ENCODE measurements at places on chromosomes 11 and 22.

- no peak for DNase-seq
Observed at GRCh38 chr11:27971171-27971570, 136.8 kb downstream of the KIF18A start.

GRCh38 chr11:45392591-45393091 is 106.5 kb upstream of the SYT13 start:
- DNase-seq, result no peak

DNA sequence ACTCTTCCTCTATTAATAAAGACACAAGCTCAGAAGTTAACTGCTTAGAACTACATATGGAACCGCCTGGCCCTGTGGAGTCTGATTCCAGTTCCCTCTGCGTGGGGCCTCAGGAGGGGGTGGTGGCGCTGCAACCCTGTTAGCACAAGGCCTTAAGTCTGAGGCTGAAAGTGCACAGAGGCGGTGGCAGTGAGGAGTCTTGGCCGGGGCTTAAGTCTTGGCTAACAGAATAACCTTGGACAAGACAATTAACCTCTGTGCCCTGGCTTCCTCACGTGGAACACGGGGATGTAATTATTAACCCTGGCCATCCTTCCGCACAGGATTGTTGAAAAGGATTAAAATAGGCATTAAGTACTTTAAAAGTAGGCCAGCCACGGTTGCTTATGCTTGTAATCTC is 191.5 kb downstream of the CEP164 start:
- no peak for DNase-seq

- no peak for DNase-seq
Observed at GRCh38 chr11:128506356-128506755, 81.0 kb downstream of the ETS1 start.

- no peak for DNase-seq
Observed at GRCh38 chr22:50068096-50068495, 10.0 kb upstream of the TTLL8 start.

- DNase-seq, result no peak
Observed at GRCh38 chr22:46844606-46845210, 82.3 kb downstream of the TBC1D22A start.

DNA sequence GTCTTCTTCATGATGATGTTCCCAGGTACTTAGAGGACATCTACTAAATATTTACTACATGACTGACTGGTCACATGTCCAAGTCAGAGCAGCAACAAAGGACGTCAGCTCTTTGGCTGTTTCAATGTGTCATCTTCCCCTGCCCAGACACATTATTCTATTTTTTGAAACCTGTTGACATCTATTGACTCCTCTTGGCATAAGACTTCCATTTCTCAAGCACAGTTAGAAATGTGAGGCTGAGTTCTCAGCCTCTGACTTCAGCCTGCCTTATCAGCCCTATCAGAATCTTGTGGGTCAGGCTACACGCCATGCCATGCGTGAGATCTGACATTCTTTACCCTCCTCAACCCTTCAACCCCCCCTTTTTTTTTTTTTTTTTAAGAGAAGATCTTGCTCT is 63.8 kb downstream of the SC5D start:
- DNase-seq, result no peak

- DNase-seq, result no peak
Observed at GRCh38 chr11:43689167-43689566, 8.6 kb downstream of the HSD17B12 start.

- DNase-seq, result no peak
Observed at GRCh38 chr22:38204784-38205183, 3.0 kb downstream of the MAFF start.

DNA sequence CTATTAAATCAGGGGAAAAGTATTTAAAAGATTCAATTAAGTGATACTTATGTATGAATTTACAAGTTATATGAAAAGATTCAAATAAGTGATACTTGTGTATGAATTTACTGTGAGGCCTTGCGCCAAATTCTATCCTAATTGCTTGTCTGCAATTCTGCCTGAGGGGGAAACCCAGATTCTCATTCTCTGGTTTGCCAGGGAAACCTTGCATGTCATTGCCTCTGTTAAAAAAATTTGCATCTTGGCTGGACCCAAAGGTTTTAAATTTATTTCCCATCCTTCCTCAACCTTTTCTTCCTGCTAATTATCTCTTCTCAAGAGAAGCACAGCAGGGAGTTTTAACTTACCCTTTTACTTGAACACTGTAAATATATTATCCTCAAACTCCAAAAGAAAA is 13.8 kb downstream of the OLFML1 start:
- DNase-seq, result no peak

GRCh38 chr11:70630816-70631623 is 232.7 kb downstream of the CTTN start:
- DNase-seq, result no peak

DNA sequence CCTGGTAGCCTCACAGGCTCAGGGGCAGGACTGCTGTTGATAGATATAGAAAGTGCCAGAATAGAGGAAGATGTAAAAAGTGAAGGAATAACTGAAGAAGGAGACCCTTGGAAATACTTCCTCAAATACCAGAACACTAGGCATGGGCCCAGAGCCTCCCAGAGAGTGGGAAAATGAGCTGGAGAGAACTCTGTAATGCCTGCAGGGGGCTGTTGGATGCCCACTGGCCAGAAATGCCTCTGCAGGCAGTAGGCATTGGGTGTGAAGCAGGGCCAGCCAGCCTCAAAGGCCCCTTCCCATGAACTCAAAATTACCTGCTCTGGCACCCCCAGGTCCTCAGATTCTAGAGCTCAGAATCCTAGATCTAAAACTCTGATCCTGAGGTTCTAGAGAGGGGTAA is 15.1 kb downstream of the P2RY2 start:
- peak; percentile 13 for DNase-seq

DNA sequence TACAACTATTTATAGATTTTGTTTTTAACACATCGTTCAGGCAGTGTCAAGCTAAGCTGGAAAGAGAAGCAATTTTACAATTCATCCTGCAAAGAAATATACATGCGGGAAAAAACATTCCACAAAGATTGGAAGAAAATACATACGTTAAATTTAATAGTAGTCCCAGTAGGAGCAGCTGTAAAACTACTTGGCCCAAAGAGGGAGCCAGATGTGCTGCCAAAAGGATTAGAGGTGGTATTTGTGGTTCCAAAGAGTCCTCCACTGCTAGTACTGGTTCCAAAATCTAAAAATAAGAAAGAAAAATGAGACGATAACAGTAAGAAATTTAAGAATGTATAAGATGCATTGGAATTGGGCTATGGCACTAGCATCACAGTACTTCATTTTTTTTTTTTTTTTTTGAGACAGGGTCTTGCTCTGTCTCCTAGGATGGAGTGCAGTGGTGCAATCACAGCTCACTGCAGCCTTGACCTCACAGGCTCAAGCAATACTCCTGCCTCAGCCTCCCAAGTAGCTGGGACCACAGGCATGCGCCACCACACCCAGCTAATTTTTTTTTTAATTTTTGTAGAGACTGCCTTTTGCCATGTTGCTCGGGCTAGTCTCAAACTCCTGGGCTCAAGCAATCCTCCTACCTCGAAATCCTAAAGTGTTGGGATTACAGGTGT is 21.5 kb downstream of the NUP98 start:
- no peak for DNase-seq
